ENCODE measurements at places on chromosomes 11 and 22.

GRCh38 chr11:4643076-4643475 lies 706 bp upstream of the OR51E1 start:
- DNase-seq = no peak

- no peak for DNase-seq
These were observed at the start of gene CLCF1 for GRCh38 chr11:67372993-67373647. Gene CLCF1, minus strand, starts transcription at chr11:67373598. Its CDS starts 59 bp downstream, at chr11:67373539.

GRCh38 chr11:64856382-64857227 lies 12.2 kb upstream of the CDC42BPG start:
- DNase-seq = no peak

- DNase-seq = no peak
These were observed 67.5 kb downstream of the ADAMTS15 start for GRCh38 chr11:130515829-130516553.

- DNase-seq = no peak
These were observed 89.9 kb upstream of the APOA1 start for GRCh38 chr11:116927163-116927974.

- DNase-seq = no peak
These were observed 3.8 kb downstream of the TMPRSS13 start for GRCh38 chr11:117925198-117925925.

DNA sequence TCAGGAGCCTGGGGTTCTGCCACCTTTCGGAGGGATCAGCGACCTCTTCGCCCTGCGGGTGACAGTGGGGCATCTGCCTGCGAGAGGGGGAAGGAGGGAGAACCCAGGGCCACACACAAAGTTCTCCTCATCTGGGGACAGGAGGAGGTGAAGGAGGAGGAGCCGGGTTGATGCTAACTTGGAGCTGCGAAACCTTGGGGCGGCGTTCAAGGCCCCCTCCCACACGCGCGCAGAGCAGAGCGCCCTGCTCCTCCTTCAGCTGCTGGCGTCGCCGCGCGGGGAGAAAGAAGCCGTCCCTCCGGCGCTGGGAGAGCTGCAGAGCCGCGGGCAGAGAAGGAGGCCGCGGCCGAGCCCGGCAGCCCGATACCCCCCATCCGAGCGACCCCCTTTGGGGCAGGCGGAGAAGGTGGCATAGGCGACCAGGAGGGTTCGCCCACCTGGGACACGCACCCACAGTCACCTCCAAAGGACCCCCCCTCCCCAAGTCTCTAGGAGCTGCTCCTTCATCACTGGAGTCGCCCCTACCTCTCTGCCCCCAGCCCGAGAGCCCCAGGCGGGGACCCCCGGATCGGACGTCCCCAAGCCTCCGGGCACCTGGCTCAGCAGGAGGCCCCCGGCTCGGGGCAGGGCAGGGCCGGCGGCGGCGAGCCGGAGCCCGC lies at the start of gene RASD2:
Gene RASD2, plus strand, starts transcription at position 237 of the 659 bp plus-strand sequence. CDS start 5,979 bp downstream, outside the sequence.
- no peak for DNase-seq

- DNase-seq = no peak
These were observed 9.7 kb downstream of the GAL3ST1 start for GRCh38 chr22:30564761-30565119.

DNA sequence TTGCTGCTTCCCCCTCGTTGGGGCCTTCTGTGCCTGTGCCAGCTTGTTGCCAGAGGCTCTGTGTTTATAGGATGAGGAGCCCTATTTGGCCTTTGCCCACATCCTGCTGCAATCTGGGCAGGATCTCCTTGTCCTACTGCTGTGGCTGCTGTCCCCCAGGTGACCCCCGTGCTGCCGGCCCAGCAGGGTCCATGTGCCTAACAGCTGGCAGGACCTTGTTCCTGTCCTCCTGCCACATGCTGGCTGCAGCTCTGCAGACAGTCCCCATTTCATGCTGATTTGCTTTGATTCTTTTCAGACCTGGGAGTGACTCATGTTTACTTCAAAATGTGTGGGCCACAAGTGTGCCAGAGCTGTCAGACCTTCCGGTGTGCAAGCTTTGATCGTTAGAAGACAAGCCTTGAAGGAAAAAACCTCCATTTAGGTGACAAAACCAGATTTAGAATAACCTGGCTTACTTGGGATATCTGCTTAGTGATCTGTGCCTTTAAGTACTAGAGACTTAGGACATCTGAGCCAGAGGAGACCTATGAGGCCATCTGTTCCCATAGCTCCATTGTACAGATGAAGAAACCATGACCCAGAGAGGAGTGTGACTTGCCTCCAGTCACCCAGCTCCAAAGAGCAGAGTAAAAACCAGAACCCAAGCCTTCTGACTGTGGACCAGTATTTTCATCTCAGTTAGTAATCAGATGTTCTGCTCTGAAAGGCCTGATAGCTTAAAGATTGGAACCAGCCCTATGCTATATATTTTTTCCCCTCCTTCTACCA lies 11.1 kb downstream of the NAV2 start:
- no peak for DNase-seq

DNA sequence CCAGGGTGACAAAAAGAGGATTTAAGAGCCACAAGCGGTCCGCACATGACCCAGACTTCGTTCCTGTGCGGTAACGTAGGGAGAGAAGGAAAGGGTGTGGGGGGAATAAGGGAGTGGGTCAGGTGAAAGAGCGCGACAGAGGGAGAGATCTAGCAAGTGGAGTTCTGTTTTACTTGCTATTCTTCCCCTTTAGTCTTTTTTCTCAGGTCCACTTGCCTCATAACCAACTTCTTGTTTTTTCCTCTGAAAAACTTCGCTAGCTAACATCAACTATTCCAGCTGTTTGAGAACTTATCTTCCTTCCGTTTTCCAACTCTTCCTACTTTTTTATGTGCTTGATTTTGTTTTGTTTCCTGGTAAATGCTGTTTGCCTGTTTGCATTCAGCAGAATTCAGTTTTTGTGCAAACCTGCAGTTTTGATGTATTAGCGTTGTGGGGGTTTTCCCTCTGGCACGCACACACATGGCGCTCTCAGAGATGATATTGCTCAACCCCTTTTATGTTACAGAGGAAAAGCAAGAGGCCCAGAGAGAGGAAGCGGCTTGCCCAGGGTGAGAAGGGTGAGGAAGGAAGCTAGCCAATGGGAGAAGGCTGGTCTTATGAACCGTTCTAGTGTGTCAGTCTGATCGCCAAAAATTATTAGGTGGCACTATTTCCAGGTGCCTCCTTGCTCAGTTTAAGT lies 592 bp upstream of the CTSC start:
- no peak for DNase-seq

GRCh38 chr11:60887556-60887955 lies 18.8 kb downstream of the PRPF19 start:
- DNase-seq = peak; percentile 36

DNA sequence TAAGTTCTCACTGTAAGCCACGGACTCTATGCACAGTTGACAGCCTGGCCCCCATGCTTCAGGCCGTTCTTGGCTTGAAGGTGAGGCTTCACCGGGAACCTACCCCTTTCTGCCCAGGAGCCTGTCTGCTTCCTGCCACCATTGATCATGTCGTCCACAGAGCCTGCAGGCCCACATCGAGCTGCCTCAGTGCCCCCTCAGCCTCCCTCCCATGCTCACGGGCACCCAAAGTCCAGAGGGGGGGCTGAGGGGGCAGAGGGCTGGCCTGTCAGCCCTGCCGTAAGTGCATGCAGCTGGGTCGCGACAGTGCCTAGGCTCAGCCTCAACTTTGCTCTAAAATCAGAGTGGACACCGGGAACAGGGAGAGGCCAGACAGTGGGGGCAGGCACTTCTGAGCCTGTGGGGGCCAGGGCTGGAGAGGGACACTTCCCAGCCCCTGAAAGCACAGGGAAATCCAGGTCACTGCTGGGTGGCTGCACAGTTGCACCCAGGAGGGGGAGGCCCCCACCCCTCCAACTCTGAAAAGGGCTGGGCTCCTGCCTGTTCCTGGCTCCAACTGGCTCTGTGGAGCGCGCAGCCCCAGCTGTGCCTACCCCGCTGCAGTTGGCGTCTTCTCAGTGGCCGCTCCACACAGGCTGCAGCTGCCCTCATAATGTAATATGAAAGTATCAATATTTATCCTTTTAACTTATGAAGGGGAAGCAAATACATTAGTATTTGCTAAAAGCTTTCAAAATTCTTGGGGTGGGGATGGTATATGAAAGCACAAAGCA lies 598.6 kb downstream of the DLG2 start:
- no peak for DNase-seq

DNA sequence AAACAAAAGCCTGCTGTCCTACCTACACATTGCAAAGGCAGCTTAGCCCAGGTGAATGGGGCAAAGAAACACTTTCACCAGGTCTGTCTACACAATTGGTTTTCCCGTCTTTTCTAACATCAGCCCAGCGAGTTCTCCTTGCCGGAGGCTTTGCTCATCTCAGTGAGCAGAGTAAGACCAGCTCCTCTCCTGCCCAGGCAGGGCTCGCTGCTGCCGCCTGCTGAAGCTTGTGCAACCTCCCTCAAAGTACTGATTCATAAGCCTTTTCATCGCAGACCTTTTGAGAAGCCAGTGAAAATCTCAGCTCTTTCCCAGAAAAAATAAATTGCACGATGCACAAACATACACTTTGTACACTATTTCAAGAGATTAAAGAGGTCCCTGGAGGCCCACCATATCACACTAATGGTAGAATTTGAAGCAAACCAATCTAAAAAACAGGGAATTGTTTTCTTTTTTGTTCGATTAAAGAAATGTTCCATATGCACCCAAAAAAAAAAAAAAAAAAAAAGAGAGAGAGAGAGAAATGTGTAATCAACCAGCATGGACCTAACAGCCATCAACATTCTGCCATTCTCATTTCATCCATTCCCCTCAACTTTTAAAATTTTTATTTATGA lies 328.1 kb upstream of the MPPED2 start:
- DNase-seq = no peak

DNA sequence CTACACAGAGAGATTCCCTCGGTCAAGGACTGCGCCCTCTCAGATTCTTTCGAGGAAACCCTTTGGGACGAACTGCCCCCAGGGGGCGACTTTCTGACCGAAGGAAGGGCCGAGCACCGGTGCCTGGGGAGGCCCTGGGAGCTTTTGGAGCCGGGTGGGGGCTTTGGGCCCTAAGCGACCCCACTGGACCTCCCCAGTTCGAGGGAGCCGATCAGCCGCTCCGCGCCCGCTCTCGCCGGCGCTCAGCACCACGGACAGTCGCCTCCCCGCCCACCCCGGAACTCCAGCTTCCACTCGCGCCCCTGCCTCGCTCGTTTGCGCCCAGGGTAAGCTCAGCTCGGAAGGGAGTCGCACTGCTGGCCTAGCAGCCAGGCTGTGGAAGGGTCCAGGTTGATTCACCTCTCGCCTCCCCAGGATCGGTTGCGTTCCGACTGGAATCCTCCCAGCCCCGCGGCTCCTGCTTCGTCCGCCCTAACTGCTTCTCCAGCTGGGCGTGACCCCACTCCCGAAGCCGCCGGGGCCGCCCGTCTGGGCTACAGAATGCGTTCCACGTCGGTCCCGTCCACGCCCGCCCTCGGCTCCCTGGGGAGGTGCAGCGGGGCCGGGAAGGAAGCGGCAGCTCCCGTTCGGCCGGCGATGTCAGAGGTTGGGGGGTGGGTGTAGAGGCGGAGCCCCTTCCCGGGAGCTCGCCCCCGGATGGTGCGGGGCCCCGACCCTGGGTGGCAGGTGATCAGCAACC lies 428 bp downstream of the SCN3B start:
- DNase-seq = no peak

GRCh38 chr22:19730655-19731360 lies 7.5 kb downstream of the GP1BB start:
- DNase-seq = peak; percentile 86

DNA sequence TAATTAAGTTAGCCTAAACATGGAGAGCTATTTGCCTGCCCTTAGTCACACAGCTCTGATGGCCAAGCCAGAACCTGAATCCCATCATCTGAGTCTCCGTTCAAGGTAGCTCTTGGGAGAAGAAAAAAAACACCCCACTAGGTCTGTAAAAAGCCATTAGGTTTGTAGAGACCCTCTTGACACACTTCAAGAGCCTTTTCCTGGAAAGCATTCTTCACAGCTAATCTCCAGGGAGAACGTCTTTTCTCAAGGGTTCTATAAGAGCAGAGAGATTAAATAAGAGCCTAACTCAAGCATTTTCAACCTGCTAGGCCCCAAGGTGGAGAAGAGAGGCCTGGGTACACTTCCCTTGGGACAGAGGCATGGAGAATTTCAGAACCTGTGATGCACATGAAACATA lies 61.6 kb upstream of the NAV2 start:
- DNase-seq = no peak

- no peak for DNase-seq
These were observed 43.4 kb downstream of the MCM5 start for GRCh38 chr22:35443338-35443737.

GRCh38 chr22:43078522-43078921 lies 10.7 kb downstream of the TTLL1 start:
- DNase-seq = no peak

- no peak for DNase-seq
These were observed 3.6 kb downstream of the PKNOX2 start for GRCh38 chr11:125167954-125168835.

DNA sequence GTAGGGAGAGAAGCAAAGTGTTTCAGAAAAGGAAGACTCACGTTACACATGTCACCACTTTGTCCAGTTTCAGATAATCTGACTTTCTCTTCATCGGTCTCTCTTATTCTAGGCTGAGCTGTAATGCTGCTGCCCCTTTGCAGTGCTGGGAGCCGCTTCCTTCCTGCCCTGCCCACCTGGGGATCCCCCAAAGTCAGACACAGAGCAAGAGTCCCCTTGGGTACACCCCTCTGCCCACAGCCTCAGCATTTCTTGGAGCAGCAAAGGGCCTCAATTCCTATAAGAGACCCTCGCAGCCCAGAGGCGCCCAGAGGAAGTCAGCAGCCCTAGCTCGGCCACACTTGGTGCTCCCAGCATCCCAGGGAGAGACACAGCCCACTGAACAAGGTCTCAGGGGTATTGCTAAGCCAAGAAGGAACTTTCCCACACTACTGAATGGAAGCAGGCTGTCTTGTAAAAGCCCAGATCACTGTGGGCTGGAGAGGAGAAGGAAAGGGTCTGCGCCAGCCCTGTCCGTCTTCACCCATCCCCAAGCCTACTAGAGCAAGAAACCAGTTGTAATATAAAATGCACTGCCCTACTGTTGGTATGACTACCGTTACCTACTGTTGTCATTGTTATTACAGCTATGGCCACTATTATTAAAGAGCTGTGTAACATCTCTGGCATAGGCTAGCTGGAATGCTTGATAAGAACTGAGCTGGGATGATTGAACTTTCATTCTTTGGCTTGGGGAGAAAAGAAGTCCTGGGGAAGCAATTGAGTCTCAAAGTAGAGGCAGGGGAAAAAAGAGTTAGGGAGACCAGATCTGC lies 31.2 kb upstream of the SMIM35 start:
- DNase-seq = no peak
